WTC11 (cell line): ENCODE measurements at places on chromosomes 1 and 21.

DNA sequence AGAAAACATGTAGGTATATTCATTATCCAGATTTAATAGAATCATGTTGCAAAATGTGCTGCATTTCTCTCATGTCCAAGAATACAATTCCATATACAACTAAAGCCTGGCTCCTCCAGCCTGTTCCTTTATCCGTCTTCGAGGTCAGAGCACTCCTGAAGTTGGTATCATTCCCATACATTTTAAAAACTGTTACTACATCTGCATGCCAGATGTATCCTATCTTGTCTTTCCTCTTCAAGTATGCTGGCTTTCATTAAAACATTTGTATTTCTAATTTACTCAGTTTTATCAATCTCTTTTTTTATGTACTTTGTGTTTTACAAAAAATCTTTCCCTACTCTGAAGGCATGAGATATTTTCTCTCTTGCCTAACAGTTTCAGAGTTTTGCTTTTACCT, 536.6 kb upstream of the USP24 start:
- DNase-seq: no peak

GRCh38 chr1:188444526-188444925, 1615.8 kb downstream of the PLA2G4A start:
- no peak for DNase-seq

- no peak for DNase-seq
Measured at GRCh38 chr1:236259043-236259442, 22.7 kb downstream of the ERO1B start.

DNA sequence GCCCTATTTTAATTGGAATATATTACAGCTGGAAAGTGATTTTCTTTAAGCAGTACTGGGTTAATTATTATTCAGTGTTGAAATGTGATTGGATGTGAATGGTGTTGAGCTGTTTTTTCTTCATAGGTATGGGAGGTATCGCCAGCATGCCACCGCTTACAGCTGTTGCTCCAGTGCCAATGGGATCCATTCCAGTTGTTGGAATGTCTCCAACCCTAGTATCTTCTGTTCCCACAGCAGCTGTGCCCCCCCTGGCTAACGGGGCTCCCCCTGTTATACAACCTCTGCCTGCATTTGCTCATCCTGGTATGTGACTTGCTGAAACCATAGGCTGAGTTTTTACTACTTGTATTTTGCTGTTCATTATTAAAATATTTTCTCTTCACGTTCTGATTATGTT, 107.7 kb downstream of the ITSN1 start:
- no peak for DNase-seq

GRCh38 chr1:15346346-15347030, 63.2 kb upstream of the EFHD2 start:
- no peak for DNase-seq

DNA sequence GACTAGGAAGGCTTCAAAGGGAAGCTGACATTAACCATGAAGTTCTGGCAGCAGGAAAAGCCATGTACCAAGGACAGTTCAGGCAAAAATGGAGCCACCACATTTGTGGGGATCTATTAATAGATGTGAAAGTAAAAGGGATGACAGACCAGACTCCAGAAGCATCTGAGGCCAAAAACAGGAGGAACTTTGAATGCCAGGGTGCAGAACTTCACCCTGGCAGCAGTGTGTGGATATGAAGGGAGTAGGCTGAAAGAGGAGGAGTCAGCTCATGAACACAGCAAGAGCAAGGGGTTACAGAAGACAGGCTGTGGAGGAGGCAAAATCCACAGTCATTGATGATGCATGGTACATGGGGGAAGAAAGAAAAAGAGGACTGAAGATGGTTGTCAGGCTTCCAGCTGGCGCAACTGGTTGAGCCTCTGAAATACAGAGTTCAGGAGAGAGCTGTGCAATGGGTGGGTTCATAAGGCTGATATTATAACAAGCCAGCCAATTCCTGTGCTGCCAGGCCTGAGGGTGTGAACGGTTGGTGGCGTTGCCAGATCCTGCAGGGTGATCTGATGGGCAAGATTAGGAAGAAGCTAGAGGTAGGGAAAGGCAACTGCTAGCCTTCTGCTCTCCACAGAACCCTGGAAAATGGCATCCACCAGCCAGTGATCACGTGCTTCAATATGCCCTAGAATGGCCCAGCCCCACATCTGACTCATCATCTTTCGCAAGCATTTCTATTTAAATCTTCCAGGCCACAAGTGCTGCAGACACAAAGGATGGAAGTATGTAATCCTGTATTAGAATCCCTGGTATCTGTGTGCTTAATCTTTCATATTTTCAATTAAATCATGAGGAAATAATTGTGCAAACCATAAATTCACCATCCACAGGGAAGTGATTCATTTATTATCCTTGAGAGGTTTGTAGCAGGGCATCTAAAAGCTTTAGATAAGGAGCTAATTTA, 81.9 kb downstream of the SLC25A24 start:
- no peak for DNase-seq

DNA sequence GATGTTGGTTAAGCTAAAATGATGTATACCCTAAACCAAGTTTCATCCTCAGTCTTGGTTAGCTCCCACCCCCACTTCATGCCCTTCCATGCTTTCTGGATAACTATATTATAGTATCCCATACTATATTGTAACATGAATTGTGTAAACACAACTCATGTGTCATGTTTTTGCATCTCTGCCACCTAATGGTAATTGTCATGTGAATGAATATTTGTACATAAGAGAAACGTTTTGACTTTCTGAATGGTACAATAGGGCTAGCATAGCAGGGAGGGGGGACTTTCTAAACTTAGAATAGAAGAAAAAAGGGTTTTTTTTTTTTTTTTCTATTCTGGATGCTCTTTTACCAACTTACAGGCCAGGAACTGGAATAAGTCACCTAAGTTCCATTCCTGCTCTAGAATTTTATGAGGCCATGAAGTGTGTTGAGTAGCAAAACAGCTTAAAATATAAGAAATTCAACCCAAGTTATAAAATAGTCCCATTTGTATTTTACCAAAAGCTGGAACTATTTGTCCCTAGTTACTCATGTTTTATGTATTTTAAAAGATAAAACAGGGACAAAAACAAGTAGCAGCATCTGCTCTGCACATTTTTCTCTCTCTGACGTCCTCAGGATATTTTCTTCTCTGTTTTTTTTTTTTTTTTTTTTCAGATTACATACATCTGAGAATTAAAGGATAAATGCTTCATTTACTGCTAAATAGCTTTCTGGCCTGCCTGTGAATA, 77.4 kb downstream of the HLX start:
- no peak for DNase-seq

GRCh38 chr1:206556047-206556749, 48.9 kb downstream of the RASSF5 start:
- no peak for DNase-seq

DNA sequence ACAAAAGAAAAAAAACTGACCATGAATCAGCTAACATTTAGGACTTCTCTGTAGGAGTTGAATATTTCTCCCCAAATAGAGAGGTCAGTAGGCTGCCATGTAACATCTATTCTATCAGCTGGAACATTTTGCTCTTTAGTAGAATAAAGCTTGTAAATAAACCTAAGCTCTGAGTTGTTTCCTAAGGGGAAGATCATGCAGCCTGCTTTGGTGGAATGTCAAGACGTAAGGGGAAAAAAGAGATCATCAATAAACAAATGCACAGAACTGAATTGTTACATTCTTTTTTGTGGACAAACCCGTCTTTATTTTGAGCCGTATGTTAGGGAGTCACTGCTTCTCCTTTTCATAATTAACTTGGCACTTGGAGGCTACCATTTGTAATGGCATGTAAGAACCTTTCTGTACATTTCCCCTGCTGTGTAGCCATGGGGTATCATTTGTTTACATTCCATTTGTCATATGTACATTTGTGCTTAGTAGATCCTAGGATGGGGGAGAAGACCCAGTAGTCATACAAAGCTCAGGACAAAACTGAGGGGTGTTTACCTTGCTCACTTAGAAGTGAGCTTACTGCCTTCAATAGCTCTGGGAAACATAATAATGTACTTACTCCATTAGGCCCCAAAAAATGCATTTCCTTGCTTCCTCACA, 10.8 kb upstream of the PALMD start:
- no peak for DNase-seq

DNA sequence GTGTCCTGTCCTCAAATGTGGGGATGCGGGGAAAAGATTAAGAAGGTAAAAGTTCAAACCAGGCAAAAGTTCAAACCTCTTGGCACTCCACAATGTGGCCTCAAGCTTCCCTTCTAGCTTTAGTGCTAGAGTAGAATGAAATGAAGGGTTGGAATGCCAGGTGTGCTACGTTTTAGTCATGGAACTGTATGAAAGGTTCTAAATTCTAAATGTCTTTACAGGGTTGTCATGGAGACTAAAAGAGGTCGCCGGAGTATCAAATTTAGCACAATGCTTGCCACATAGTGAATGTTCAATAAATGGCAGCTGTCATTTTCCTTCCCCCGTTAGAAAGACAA, 57.2 kb upstream of the LRRC8D start:
- DNase-seq: no peak

DNA sequence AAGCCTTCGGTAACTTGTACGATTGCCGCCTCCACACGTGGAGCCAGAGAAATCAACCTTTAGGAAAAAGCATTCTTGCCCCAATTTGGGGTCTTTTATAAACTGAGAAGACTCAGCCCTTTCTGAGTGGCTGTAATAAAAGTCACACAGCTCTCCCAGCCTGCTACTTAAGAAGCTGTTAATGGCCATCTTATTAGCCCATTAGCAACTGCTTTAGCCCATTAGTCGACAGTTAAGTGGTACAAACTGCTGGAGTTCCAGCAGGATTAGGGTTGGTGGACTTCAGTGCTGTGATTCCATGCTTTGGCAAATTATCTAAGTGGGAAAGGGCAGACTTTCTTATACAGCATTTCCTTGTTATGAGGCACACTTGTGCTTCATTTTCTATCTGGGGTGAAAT, 461.3 kb downstream of the RPS6KC1 start:
- no peak for DNase-seq

DNA sequence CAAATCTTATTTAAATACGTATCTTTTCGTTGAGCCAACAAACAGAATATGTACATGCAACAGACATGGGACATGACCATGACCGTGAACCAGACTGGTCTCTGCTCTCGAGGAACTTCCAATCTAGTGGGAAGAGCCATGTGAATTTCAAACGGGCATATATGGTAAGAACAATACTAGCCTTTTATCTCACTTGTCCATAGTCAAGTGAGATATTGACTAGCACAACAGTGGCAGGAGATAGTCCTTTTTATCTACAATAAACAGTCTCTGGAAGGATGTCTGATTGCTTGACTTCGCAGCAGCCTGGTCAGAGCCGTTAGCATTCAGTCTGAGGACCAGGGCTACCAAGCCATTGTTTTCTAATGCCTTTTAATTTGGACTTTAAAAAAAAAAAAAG, 12.6 kb upstream of the PLA2G2C start:
- DNase-seq: no peak

- no peak for DNase-seq
Measured at GRCh38 chr1:109391157-109391556, 6.6 kb downstream of the SORT1 start.

DNA sequence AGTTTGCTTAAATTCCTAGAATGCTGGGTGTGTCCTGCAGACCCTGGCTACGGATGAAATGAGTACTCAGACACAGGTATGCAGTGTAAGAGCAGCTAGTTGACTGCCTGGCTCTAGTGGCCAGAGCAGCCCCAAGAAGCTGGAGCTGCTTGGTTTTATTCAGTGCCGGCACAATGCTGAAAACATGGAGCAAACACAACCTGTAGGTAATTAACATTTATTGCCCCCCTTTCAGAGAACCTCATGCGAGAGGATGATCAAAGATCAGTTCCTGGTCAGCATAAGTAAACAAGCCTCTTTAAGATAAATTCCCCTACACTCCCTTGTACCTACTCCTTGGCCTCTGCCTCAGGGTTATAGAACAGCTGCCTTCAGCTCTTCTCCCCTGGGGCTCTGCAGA, 43.2 kb downstream of the MRPS6 start:
- no peak for DNase-seq

- DNase-seq: no peak
Measured at GRCh38 chr1:204751480-204751879, 65.9 kb upstream of the LRRN2 start.

DNA sequence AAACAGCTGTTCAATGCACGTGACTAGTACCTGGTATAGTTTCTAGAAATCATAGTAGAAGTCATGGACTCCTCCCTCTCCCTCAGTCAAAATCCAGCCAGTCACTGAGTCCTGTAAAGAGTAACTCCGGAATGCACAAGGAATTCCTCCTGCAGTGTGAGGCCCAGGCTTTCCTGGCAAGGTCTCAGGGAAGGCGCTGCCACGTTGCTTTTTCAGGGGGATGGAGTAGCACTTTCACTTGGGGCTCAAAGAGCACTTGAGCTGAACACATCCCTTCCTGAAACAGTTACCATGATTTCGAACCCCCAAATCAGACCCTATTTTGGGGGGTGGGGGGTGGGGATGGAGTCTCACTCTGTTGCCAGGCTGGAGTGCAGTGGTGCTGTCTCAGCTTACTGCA, 26.4 kb upstream of the LRRC8D start:
- peak; percentile 39 for DNase-seq

- DNase-seq: no peak
Measured at GRCh38 chr1:176198413-176198812, 8.7 kb downstream of the COP1 start.

- no peak for DNase-seq
Measured at GRCh38 chr1:221574529-221574928, 167.4 kb downstream of the DUSP10 start.

- no peak for DNase-seq
Measured at GRCh38 chr1:162732566-162733335, 57.8 kb upstream of the HSD17B7 start.
